ENCODE measurements at places on chromosomes 3 and 15. TPM values are rescaled to one million over a fixed set of nuclear protein-coding genes. Genes with fewer than 3 reads are reported as not detected.
A peak's percentile ranks its signal among the peaks of the same experiment; 100 is the strongest.

Gene ARHGAP11A
- total RNA-seq, result 51.1 TPM

Gene SCAANT1
- not detected for total RNA-seq

Gene RTP1
- 0.43 TPM for total RNA-seq

- no peaks in the 10 kb centered on the region for H3K4me1 ChIP-seq
- no peak overlapping the region for H3K27ac ChIP-seq
- H3K27me3 ChIP-seq, result no peaks in the 10 kb centered on the region
- H3K36me3 ChIP-seq, result no peaks in the 10 kb centered on the region
Measured at GRCh38 chr3:97952280-97952679, 20.0 kb downstream of the RIOX2 start.

DNA sequence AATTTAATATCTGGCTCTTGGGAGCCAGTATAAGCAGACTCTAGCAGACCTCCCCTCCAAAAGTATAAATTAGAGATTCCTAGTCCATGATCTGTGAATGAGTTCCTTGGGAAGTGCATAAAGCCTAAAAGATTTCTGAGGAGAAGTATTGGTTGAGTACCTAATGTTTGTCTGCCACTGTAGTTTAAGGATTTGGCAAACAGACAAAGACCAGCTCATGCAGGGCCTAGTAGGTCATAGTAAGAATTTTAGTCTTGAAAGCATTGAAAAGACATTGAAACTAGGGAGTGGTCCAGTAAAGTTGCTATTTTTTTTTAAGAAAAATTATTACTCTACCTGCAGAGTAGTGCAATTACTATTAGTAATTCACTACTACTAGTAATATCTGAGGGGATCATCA lies 67.5 kb downstream of the SPRED1 start:
- H3K27ac ChIP-seq, result no peak overlapping the region
- H3K36me3 ChIP-seq, result peaks cover 13% of the 10 kb centered on the region
- DNase-seq, result no peak
- no peak overlapping the region for H3K4me3 ChIP-seq
- no peaks in the 10 kb centered on the region for H3K27me3 ChIP-seq

DNA sequence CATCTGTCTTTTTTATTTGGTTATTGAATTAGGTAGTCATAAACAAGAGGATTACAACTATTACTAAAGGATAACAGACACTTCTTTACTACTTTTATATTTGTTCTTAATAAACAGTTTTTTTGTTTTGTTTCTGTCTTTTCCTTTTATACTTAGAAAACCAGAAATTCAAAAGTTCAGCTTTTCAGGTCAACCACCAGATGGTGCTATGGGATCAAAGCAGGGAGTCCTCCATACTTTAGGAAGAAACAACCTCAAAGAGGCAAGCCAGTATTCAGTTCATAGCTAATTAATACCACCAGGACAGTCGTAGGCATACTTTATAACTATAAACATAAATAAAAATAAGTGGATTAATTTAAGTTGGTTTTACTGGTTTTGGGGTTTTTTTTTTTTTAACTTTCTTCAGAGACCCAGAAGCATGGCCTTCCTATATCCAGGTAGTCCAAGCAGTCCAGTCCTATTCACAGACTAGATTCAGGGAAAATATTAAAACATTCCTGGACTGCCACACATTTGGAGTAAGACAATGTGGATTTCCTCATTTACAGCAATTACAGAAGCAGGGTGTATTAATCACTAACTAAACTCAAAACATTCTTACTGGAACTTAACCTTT lies 16.0 kb upstream of the EID1 start:
- H3K27ac ChIP-seq, result no peak overlapping the region
- no peak overlapping the region for H3K4me3 ChIP-seq
- peaks cover 30% of the 10 kb centered on the region for H3K4me1 ChIP-seq
- no peaks in the 10 kb centered on the region for H3K27me3 ChIP-seq

DNA sequence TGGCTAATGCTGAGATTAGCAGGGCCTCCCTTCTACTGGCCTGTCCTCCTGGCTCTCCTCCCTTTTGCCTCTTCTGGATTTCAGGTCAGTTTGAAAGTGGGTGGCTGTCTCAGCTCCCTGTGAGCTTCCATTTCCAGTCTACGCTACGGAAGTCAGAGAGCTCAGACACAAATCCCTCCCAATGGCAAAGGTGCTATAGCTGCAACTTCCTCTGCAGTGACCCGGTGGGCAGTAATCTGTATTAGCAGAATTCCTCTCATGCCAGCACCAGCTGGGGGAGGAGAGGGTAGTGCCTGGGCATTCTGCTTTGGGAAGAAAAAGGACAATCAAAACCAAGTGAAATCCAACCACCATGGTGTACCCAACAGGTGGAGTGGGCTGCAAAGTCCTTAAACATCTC lies 171.4 kb downstream of the STT3B start:
- H3K4me1 ChIP-seq, result no peaks in the 10 kb centered on the region
- no peak for DNase-seq
- no peaks in the 10 kb centered on the region for H3K27me3 ChIP-seq
- H3K27ac ChIP-seq, result no peak overlapping the region
- no peak overlapping the region for H3K4me3 ChIP-seq
- H3K36me3 ChIP-seq, result no peaks in the 10 kb centered on the region

DNA sequence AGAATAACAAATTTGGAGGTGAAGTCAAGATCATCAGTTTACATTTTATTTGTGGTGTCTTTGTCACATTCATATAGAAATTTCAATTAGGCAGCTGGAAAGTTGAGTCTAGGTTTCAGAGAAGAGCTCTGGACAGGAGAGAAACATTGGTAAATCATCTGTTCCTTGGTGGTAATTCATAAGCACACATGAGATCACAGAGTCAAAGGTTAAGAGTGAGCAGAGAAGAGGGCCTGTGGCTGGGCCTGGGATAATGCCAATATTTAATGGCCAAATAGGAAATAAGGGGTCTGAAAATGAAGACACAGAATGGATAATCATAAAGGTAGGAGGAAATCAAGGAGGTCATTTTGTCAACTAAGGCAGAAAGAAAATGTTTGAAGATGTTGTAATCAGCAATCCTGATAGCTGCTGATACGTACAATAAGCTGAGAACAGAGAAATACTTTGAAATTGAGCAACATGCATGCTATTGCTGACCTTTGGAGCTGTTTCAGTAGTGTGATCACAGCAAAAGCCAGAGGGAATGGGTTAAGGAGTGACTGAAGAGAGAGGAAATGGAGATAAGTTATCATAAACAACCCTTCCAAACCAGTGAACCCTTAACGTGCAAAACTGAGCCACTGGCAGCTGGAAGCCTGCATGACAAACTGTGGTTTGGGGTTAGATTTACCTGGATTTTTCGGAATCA lies 692.8 kb downstream of the AGBL1 start:
- H3K4me3 ChIP-seq, result no peak overlapping the region
- no peak overlapping the region for H3K27ac ChIP-seq
- H3K36me3 ChIP-seq, result no peaks in the 10 kb centered on the region
- DNase-seq, result no peak

GRCh38 chr15:101617390-101617965 lies 34.7 kb downstream of the TM2D3 start:
- H3K36me3 ChIP-seq, result no peaks in the 10 kb centered on the region
- DNase-seq, result no peak
- no peaks in the 10 kb centered on the region for H3K27me3 ChIP-seq
- H3K4me1 ChIP-seq, result peaks cover 24% of the 10 kb centered on the region
- no peak overlapping the region for H3K4me3 ChIP-seq
- no peak overlapping the region for H3K27ac ChIP-seq

DNA sequence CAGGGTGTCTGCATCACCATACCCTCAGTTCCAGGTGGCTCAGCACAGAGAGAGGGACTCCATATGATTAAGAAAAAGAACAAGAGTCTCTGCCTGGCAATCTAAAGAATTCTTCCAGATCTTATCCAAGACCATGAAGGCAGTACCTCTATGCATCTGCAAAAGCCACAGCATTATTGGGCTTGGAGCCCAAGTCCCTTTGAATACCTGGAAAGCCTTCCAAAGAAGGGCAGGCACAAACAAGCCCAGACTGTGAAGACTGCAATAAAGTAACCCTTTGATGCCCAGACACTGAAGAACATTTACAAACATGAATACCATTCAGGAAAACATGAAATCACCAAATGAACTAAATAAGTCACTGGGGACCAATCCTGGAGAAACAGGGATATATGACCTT lies 60.9 kb upstream of the DIPK2A start:
- no peaks in the 10 kb centered on the region for H3K4me1 ChIP-seq
- H3K27me3 ChIP-seq, result no peaks in the 10 kb centered on the region
- no peaks in the 10 kb centered on the region for H3K36me3 ChIP-seq

DNA sequence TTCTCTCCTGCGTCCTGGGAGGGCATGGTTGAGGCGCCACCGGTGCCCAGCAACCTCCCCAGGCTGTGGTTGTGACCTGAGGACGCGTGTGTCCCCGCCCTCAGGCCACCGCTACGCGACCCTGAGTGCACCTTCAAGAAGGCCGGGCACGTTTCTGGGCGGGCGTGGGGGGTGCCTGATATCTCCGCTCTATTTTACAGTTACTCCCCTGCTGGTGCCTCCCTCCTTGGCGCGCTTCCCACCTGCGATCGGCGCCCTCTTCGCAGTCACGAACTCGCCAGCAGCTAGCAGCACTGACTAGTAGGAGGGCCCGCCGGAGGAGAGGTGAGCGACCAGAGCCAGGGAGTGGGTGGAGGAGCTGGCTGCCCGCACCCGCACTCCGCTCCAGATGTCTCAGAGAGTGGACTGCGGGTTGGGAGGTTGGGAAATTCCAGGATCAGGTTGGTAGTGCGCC lies 43.2 kb upstream of the POLG start:
- DNase-seq, result peak; percentile 23
- no peak overlapping the region for H3K4me3 ChIP-seq
- no peaks in the 10 kb centered on the region for H3K36me3 ChIP-seq
- H3K4me1 ChIP-seq, result peaks cover 16% of the 10 kb centered on the region
- no peak overlapping the region for H3K27ac ChIP-seq

DNA sequence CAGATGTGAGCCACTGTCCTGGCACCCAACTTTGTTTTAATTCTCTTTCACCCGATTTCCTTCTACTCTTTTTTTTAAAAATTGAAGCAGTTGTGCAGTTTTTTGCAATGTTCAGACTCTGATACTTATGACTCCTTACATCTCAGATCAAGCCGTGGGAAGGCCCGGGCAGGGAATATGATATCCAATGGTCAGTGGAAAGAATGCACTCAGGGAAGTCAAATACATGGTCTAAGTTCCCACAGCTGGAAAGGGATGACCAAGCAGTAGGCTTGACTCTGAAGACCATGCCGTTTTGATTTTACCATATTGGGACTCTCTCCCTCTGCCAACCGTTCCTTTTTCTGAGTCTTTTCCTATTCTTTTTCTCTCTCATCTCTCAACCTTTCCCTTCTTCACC lies 157.2 kb downstream of the RPLP1 start:
- H3K36me3 ChIP-seq, result no peaks in the 10 kb centered on the region
- DNase-seq, result no peak
- H3K4me1 ChIP-seq, result peaks cover 4% of the 10 kb centered on the region
- H3K27ac ChIP-seq, result no peak overlapping the region
- no peaks in the 10 kb centered on the region for H3K27me3 ChIP-seq
